LHCN-M2 (cell line): ENCODE measurements at places on chromosomes 5 and 9. TPM values are rescaled to one million over a fixed set of nuclear protein-coding genes. Genes with fewer than 3 reads are reported as not detected.
A peak's percentile ranks its signal among the peaks of the same experiment; 100 is the strongest.

GRCh38 chr9:20698782-20699181 is 14.7 kb downstream of the FOCAD start:
- no peak for DNase-seq

- DNase-seq, result no peak
Measured at GRCh38 chr5:112647428-112647827, 90.3 kb upstream of the APC start.

ZFP37 gene
- total RNA-seq, result 3.3 and 4.9 TPM in 2 replicates

GRCh38 chr9:129166623-129167557 is 11.2 kb downstream of the IER5L start:
- DNase-seq, result peak; percentile 71

- no peak for DNase-seq
Measured at GRCh38 chr9:93899609-93900435, 55.3 kb downstream of the BARX1 start.

- DNase-seq, result no peak
Measured at GRCh38 chr5:111779260-111779921, 22.4 kb upstream of the NREP start.

FAF2 gene
- total RNA-seq, result 37.9 and 42.4 TPM in 2 replicates

DNA sequence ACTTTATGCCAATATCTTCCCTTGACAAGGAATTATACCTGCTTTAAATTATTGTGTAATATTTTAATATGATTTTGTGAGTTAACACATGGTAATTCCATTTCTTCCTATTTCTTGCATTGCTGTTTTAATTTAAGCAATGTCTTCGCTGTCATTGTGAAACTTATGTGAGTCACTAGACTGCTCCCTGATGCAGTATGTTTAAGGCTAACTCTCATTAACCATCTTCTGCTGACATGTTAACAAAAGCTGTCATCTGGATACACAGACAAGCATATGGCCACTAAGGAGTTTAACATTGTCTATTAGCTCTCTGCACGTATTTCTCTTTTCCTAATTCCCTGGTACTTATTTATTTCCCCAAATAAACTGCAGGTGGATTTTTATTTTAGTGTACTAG is 980.8 kb upstream of the CTNND2 start:
- no peak for DNase-seq

GRCh38 chr9:35114113-35114839 is 1.4 kb downstream of the ATOSB start:
- peak; percentile 95 for DNase-seq

GFI1B gene
- total RNA-seq, result 0.06 TPM in 1 of 2 replicates, not detected in the other

GRCh38 chr5:91095786-91096385 is 287.2 kb downstream of the ARRDC3 start:
- no peak for DNase-seq

IFNK gene
- not detected in 2 replicates for total RNA-seq

GRCh38 chr9:104915753-104916152 is 12.2 kb downstream of the ABCA1 start:
- DNase-seq, result no peak

DNA sequence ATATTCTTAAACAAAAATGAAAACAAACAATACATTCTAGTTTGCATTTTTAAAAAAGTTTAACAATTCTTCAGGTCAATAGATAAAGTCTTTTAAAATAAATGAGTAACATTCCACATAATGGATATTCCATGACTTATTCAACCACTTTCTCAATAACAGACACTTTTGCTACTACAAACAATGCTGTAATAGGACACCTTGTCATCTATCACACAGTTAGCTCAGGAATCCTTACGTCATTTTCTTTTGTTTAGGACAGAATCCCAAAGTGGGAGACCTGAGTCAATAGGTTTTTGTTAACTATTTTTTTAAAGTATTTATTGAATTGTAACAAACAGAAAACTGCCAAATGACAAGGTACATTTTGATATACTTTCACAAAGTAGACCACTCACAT is 72.5 kb downstream of the CEP120 start:
- no peak for DNase-seq

NFIB gene
- 9.0 and 13.0 TPM in 2 replicates for total RNA-seq

SLCO4C1 gene
- total RNA-seq, result not detected in 2 replicates

MELK gene
- total RNA-seq, result 71.9 and 74.2 TPM in 2 replicates

DNA sequence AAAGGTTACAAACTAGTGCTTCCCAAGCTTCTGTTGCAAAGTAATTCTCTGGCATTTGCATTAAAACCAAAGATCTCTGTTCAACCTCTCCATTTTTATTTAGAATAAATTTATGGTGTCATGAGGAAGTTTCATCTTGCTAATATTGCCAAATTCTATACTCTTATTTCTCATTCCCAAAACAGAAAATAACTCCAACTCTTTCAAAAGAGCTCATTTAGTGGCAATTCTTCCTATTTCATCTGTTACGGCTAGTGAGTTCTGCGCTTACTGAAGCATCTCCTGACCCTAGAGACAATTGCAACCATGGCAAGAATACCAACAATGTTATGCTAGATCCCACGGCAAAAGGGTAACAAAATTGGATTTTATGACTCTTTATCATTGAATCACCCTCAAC is 97.0 kb downstream of the HINT1 start:
- no peak for DNase-seq

MARVELD2 gene
- 0.26 TPM in 1 of 2 replicates, not detected in the other for total RNA-seq

DNA sequence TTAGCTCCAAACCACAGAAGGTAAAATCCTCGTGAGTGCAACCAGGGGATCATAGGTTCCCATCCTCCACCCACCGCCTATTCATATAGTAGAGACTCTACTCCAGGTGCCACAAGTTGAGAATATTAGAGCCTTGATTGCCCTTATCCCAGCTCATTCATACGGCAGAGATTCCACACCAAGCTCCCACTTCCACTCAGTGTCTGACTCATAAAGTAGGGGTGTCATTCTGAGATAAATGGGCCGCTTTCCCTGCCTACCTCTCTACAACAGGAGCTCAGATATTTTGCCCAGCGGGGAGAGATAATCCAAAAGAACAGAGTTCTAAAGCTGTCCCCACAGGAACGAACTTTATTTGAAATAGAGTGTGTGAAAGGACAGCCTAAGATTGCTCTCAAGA is 9.4 kb downstream of the SLC22A4 start:
- no peak for DNase-seq

SLC6A7 gene
- not detected in 2 replicates for total RNA-seq

- no peak for DNase-seq
Measured at GRCh38 chr9:68817079-68817875, 112.2 kb downstream of the PIP5K1B start.

BTNL9 gene
- not detected in 2 replicates for total RNA-seq

LVRN gene
- 0.11 and 0.13 TPM in 2 replicates for total RNA-seq

- DNase-seq, result no peak
Measured at GRCh38 chr9:36164989-36165388, 4.2 kb upstream of the CCIN start.

PCDHGA11 gene
- total RNA-seq, result 0.64 and 0.75 TPM in 2 replicates

DNA sequence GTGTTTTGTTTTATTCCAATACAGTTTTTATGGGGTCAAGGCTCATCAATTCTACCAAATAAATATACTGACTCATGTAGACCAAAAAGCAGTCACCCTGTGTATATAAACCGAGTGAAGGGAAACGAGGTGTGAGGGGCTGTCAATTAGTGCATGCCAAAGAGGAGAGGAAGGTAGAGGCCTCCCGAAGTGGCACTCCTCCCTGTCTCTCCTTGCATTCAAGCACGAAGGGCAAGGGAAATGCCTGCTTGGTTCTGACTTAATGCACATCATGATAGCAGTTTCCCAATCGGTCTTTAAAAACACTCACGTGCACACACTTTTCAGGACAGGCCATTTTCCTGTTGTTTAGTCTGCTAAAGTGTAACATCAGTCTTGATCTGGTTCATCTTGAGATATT is 125.6 kb upstream of the SLCO6A1 start:
- DNase-seq, result no peak

CCL27 gene
- total RNA-seq, result not detected in 2 replicates

- DNase-seq, result peak; percentile 93
Measured at GRCh38 chr9:87516222-87516925, 18.7 kb downstream of the DAPK1 start.

GRCh38 chr5:122772446-122772845 is 2.4 kb upstream of the SNX2 start:
- DNase-seq, result peak; percentile 13
